DMS153 (cell line): ENCODE measurements at places on chromosomes 5 and 9.

GRCh38 chr9:84919440-84919839, 249.9 kb downstream of the NTRK2 start:
- no peak for DNase-seq

DNA sequence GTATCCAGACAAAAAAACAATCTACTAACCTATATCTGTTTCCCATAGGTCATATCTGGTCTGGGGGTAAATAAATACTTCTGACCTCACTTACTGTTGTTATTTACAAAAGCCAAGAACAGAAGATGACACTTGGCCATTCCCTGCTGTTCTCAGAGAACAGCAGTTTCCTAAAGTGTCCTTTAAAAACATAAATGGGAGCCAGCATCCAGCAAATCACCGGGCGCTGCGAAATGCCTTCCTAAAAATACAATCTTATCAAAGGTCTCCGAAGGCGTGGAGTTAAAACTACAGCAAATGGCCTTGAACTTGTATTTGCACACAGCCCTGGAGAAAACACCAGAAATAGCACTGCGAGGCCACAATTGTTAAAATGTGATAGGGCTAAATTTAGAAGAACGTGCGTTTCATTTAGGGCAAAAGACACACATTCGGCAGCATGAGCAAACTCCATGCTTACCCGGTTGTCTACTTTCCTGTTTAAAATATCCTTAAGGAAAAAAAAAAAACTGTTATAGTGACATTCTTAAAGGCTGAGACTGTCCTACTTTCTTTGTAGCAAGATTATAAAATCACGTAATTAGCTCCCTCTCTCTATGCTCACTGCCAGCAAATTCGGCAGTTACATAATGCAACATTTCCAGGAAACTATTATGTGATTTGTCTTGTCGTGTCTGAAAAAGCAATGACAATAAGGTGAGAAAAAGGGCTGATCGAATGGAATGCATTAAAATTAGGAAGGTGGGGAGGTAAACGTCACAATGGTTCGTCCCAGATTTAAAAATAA, 1.5 kb downstream of the NFIL3 start:
- DNase-seq = no peak

DNA sequence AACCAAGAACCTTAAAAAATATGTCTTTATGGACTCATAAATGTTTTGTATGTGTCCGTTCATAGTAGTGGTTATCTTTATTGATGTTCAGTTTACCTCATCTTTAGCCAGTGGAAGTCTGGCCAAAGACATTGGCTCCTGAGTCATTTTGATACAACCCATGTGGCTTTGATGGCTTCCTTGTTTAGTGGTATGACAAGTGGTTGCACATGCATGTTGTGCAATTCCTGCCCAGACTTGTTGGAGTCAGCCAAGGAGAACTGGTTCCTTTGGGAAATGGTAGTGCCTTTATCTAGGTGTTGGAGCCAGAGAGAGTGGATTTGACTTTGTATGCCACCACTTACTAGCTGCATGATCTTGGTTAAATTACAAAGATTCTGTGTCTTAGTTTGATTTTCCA, 94.3 kb downstream of the RPS23 start:
- DNase-seq = no peak

GRCh38 chr5:38556599-38557307, at the start of gene LIFR:
TSS of gene LIFR (minus strand) at chr5:38556646. CDS start at chr5:38530647, 25,999 bp downstream.
- peak; percentile 78 for DNase-seq

DNA sequence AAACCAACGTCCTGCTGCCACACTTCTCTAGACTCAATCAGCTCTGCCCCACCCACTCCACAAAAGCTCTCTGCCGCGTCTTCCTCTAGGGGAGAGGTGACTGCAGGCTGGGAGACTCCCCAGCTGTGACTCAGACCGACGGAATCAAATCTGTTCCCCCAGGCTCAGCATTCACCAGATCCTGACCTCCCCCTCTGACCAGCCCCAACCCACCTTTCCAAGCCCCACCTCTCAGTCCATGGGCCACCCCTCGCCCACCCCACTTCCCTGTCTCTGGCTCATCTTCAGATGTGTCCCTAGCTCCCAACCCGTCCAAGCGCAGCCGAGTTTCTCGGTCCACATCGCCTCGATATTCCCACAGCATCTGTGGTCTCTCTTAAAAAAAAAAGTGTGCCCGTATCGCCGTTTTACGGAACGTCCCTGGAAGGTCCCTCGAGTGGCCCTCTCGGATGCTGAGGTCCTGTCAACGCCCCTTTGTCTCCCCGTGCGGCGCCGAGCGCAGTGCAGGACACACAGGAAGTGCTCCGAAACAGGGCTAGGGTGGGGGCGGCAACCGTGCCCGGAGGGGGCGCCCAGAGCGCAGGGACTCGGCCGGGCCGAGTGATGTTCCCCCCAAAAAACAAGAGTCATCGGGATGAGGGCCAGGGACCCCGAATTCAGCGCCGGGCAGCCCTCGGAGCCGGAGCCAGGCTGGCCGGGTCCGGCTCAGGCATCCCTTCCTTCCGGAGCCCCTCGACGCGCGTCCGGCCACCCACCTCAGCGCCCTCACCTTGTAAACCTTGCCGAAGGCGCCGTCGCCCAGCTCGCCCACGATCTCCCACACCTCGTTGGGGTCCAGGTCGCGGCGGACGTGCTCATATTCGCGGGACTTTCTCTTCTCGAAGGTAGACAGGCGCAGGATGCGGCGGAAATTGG, 649 bp downstream of the STK10 start:
- no peak for DNase-seq

GRCh38 chr9:108963459-108964143, 29.4 kb downstream of the ABITRAM start:
- no peak for DNase-seq
